EL (cell line): ENCODE measurements at places on chromosomes 3 and 15.

- peak; percentile 66 for DNase-seq
Observed at GRCh38 chr3:159170436-159171003, 368.7 kb downstream of the MFSD1 start.

GRCh38 chr3:57816471-57817095, 60.5 kb downstream of the SLMAP start:
- DNase-seq, result peak; percentile 37

- DNase-seq, result no peak
Observed at GRCh38 chr3:122782804-122783203, 10.8 kb downstream of the HSPBAP1 start.

DNA sequence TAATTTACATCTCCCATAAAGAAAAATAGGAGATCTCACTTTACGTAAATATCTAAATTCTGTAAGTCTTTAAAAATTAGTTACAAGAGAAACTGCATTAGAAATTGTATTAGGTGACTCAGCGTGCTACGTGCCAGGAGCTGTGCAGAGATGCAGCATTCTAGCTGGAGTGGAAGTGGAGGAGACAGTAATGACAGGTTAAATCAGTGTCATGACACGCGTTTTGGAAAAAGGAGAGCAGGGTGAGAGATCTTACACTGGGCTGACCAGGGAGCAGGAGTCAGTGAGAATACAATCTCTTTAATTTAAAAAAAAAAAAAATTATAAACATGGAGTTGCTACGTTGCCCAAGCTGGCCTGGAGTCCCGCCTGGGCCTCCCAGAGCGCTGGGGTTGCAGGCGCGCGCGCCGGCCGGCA, 635 bp downstream of the TUBGCP5 start:
- peak; percentile 57 for DNase-seq

DNA sequence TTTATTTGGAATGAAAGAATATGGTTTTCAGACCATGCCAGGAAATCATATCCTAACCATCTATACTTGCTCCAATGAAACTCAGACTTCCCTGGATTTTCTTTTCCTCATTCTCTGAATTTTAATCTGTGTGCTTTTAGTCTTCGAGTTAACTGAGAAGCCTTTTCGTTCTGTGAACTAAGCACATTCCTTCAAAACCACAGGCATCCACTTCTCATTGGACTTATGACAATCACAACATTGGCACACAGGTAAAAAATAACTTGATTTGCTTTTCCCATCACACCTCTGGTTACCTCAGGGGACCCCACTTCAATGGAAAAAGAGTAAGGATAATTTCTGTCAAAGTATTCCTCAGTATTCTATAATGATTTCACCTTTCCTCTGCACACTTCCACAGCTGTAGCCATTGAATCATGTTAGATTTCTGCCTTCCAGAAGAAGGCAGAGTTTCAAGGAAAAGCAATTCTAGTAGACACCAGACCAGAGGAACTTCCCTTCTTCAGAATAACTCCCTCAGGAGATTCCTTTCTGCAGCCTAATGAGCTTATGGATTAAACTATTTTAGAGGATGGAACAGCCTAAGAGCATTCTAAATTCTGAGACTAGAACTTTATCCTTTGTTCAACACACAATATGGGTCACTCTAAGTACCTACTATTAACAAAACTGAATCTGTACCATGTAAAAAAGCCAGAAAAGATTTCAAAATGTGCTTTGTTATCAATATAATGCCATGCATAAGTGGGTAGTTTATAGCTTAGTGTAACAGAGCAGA, 15.9 kb downstream of the COMMD2 start:
- peak; percentile 62 for DNase-seq

DNA sequence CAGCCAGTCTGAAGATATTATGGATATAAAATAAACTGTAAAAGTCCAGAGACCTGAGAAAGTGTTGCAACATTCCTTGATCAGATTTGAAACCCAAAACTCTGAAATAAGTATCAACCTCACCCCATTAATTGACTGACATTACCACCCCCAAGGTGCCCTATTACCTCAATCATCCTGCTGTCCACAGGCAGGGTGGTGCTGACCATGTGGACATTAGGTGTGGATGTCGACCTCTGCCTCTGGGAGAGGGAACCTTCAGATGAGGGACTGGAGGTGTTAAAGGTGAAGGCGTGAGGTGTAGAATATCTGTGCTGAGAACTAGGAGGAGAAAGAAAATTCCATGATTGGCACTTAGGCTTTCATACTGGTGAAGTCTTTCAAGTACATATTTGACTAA, 47.1 kb downstream of the MKRN2 start:
- DNase-seq, result no peak

GRCh38 chr15:92305343-92305742, 88.3 kb upstream of the ST8SIA2 start:
- no peak for DNase-seq

- DNase-seq, result peak; percentile 38
Observed at GRCh38 chr15:88605189-88606069, 15.7 kb upstream of the AEN start.

- DNase-seq, result peak; percentile 51
Observed at GRCh38 chr3:158935846-158936245, 134.0 kb downstream of the MFSD1 start.

DNA sequence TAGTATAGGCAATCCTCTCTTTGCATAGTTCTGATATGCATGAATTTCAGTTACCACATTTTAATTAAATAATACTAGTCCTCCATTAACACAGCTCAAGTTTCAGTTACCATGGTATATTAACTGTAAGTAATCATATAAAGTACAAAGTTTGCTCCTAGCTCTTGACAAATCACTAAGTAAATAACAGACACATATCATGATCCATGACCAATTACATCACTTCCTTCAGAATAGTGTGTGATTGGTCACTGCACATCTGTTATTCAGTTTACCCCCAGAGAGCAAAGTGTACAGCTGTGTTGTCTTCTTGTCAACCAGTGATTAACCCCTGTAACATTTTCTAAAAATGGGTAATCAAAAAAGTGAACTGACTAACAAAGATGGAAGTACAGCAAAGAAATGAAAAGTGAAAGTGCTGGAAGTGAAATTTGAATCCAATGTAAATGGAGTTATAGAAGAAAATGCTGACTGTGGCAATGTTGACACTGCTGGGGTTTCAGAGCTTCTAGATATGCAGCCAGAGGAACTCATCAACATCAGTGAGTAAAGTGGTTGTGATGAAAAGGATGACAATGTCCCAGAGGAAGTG, 30.2 kb upstream of the LEKR1 start:
- DNase-seq, result no peak

DNA sequence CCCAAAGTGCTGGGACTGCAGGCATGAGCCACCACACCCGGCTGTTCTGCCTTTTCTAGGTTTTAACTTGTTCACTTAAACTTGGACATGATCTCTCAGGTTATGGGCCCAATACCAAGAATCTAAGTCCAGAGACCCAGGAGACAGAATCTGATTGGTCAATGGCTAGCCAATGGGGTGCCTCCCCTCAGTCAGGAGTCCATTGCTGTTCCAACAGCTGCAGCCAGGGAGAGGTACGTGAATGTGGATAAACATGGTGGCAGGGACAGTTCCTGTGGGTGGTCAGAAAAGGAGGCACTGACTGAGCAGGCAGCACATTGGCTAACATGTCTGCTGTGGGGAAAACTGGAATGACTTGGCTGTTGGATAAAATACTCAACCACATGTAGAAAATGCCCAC, 140.3 kb downstream of the RPLP1 start:
- DNase-seq, result no peak

- DNase-seq, result no peak
Observed at GRCh38 chr3:164230385-164231094, 847.8 kb downstream of the SI start.

GRCh38 chr3:50008931-50009330, 69.0 kb downstream of the RBM6 start:
- peak; percentile 55 for DNase-seq

DNA sequence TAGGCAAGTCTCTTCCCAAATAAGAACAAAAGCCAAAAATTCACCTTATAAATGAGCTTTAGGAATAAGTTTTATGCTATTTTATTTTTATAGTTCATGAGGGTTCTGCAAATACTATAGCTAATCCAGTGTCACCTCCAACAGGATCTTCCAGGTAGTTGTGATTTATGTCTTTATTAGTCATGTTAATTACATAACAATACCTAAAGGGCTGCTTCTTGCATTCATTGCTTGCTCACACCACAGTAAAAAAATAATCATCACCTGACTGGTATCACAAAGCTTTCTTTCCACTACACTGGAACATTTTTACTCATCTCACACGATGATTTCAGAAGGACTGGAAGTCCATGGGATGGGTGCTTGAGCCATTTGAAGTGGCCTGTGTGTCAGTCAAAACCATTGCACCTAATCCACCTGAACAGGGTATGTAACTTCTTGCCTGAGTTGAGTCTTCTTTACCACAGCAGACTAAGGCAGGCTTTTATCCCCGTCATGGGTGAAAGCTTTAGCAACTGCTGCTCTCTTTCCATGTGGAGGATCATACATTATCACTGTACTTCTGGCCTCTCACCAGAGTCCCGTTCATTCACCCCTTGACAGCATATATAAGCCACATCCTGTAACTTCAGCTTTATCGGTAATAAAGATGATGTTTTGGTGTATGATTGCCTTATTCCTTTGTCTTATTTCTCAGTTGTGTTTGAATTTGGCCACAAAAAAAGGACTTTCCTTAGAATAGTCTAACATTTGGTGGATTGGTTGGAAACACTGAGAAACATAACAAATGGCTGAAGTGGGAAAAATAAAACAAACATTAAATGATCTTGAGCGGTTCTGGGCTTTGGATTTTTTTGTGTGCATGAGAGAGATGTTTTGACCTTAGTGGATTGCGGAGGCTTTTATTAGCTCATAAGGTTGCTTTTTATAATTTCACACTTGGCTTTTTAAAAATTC, 382.6 kb upstream of the THBS1 start:
- DNase-seq, result no peak

DNA sequence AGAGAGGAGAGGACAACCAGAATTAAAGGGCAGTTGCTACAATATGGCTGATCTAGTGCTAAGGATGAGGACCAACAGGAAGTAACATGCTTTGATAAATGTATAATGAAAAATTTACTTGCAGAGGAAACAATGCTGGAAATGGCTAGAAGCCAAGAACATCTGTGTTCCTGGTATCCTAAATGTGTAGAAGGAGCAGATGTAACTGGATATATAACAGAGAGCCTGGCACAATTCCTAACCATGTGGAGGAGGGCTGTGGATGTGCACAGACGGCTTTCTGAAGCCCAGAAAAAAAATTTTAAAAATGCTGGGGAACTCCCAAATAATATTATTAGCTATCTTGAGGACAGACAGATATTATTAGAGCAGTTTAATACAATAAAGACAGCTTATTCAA, 159.4 kb upstream of the GBE1 start:
- DNase-seq, result no peak

DNA sequence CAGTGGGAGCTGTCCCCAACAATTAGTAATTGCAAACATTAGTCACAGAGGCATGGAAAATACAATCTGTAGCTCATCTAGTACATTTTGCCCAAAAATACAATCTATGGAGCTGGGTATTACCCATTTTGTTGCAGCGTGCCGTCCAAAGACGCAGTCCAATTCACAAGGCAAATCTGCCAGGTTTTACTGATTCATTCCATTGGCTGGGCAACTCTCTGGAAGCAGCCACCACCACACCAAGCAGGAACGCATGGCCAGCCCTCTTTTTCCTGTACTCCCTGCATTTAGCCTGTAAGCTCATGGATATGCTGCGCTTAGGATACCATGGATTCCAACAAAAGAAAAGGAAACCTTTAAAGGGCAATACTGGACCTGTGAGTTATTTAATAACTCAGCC, 60.5 kb upstream of the ARRDC4 start:
- DNase-seq, result no peak

DNA sequence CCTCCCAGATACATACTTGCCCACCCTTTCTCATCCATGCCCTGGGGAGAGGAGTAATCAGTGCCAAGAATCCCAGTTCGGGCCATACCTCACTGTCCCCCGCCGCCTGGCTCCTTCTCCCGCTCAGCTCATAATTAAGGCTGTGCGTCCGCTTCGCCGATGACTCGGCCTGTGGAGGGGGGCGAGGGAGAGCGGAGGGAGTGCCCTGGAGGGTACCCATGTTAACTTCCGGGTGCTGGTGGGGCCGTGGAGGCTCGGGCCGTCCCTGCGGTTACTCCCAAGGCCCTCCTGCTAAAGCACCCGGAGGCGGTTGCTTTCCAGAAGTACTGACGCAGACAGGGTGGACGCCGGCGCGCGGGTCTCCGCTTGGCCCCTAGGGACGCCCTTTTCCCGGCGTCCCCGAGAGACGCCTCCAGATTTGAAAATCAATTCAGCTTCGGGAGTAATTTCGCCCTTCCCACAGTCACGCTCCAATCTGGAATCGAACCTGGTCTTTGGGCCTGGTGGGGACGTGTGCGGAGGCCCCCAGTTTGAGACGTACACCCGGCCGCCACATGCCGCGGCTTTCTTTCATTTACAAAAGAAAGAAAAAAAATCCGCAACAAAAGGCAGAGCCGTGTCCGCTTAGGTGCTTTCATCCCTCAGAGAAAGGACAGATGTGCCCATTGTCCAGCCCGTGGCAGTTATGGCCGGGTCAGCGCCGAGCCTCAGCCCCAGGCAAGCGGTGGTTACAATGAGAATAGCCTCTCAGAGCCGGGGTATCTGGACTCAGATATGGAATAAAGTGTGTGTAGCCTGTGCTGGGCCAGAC, 1.0 kb upstream of the ONECUT1 start:
- DNase-seq, result peak; percentile 39

GRCh38 chr15:68151277-68151676, 53.9 kb downstream of the CALML4 start:
- peak; percentile 38 for DNase-seq

DNA sequence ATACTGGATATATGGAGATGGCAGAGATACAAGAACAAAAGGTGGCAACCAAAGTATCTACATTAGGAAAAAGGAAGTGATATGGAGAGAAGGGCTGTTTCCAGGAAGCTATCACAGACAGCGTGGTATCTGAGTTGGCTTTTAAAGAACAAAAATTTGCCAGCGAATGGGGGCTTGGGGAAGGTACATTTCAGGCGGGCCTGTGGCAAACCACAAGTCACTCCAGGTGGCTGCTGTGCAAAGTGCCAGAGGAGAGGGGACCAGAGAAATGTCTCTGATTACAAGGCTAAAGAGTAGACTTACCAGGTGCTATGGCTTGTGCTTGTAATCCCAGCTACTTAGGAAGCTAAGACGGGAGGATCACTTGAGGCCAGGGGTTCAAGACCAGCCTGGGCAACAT, 91.1 kb downstream of the MSL2 start:
- no peak for DNase-seq

DNA sequence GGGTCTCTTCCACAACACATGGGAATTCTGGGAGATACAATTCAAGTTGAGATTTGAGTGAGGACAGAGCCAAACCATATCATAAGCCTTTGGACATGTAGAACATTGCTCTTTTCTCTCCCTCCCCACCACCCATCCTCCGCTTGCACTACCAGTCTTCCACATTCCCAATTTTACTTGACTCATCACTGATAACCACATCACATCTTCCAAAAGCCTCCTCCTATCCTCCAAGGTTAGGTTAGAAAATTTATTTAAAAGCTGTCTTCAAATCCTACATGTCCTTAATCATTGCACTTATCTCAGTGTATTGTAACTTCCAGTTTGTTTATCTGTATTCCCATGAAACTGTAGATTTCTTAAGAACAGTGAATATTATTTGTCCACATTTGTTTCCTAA, 10.4 kb downstream of the ZBED2 start:
- DNase-seq, result no peak

- no peak for DNase-seq
Observed at GRCh38 chr15:55676507-55676906, 66.4 kb downstream of the PRTG start.
